Activated CD8-positive, alpha-beta memory T cell treated with anti-CD3 and anti-CD28 coated beads, Interleukin-2, amount 10 ng/mL, durations not matched to agents 7 days and 5 days (primary cell): ENCODE measurements at places on chromosomes 1 and 21. TPM values are rescaled to one million over a fixed set of nuclear protein-coding genes. Genes with fewer than 3 reads are reported as not detected.

SPRR3 gene
- not detected for total RNA-seq

PEAR1 gene
- total RNA-seq = not detected

ZYG11A gene
- total RNA-seq = 0.35 TPM

TNNT2 gene
- total RNA-seq = not detected

F13B gene
- total RNA-seq = not detected

TMCO2 gene
- not detected for total RNA-seq

GPR157 gene
- total RNA-seq = 4.5 TPM

MSH4 gene
- total RNA-seq = 0.38 TPM

NUDT4B gene
- total RNA-seq = 0.84 TPM

MAP10 gene
- 2.8 TPM for total RNA-seq

ANGPTL3 gene
- total RNA-seq = not detected

DNA sequence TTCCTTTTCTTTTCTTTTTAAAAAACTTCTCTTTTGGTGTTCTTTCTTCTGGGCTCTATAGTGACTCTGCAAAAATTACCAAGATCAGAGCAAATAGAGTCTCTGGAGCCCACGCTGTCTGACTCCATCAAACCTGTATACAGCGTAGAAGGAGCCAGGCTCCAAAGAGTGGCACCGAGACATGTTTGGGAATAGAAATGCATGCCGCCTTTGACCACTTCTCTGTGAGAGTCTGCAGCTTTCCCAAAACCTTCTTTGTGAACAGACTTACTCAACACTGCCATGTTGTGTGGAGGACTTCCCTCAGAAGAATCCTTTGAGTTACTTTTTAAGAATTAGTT lies 55.3 kb downstream of the GORAB start:
- no peak for DNase-seq

- no peak for DNase-seq
These were observed 105.1 kb downstream of the ROR1 start for GRCh38 chr1:63878932-63879331.

- peak; percentile 75 for DNase-seq
These were observed 47.5 kb upstream of the CRNN start for GRCh38 chr1:152461544-152461943.

DNA sequence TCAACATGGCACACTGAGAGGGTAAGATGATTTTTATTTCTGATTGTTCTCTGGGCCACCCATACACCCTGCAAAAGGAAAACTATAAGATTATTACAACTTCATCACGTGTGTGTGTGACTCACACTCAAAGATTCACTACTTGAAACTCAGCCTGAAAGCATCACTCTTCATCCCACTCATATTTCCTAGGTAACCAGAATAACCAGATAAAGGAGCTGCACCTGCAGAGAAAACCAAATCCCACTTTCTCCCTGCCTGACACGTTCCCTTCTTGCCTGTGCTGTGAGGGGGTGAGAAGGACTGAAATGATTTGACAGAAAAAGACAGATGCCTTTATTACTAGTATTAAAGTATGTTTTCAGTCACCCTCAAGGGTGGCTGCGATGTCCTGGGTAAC lies 131.6 kb downstream of the TGFBR3 start:
- DNase-seq = peak; percentile 54

DNA sequence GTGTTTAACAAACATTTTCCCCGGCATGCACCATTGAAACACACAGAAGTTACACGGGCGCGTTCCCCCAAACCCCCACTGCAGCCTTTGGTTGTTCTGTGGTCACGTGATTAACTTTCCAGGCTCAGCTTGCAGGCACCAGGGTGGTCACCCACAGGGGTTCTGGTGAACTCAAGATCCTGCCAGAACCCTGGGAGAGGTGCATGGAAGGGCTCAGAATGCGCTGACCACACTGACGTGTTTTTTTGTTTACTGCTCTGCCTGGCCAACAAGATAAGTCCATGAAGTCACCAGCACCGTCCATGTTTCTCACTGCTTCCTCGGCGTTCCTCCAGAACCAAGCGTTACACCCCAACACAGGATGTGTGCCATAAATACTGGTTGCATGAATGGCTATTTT lies 229.5 kb upstream of the VAMP3 start:
- no peak for DNase-seq

- DNase-seq = no peak
These were observed 57.3 kb upstream of the SSBP3 start for GRCh38 chr1:54463259-54464030.

GRCh38 chr1:18640228-18641004 lies 9.8 kb downstream of the PAX7 start:
- no peak for DNase-seq

GRCh38 chr21:46607636-46608035 lies 2.8 kb upstream of the S100B start:
- no peak for DNase-seq

GRCh38 chr21:34530261-34530660 lies 18.3 kb upstream of the KCNE1 start:
- no peak for DNase-seq

GRCh38 chr1:160813215-160813614 lies 17.2 kb downstream of the LY9 start:
- no peak for DNase-seq

GRCh38 chr1:231628207-231628876 lies 1.8 kb downstream of the DISC1 start:
- DNase-seq = no peak

GRCh38 chr1:115829023-115829674 lies 11.8 kb downstream of the NHLH2 start:
- DNase-seq = no peak

DNA sequence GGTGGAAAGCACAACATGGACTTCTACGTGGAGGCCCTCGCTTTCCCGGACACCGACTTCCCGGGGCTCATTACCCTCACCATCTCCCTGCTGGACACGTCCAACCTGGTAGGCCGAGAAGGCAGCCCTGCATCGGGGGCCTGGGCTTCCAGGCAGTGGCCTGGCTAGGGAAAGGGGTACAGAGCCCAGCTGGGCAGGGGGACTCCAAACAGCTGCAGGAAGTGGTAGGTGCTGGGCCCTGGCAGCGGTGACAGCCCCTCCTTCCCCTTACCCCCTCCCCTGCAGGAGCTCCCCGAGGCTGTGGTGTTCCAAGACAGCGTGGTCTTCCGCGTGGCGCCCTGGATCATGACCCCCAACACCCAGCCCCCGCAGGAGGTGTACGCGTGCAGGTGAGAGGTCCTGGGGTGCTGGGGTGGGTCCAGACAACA lies 30.0 kb upstream of the PADI6 start:
- DNase-seq = no peak

GRCh38 chr1:149884433-149885338 lies 14.7 kb upstream of the BOLA1 start:
- DNase-seq = peak; percentile 70

DNA sequence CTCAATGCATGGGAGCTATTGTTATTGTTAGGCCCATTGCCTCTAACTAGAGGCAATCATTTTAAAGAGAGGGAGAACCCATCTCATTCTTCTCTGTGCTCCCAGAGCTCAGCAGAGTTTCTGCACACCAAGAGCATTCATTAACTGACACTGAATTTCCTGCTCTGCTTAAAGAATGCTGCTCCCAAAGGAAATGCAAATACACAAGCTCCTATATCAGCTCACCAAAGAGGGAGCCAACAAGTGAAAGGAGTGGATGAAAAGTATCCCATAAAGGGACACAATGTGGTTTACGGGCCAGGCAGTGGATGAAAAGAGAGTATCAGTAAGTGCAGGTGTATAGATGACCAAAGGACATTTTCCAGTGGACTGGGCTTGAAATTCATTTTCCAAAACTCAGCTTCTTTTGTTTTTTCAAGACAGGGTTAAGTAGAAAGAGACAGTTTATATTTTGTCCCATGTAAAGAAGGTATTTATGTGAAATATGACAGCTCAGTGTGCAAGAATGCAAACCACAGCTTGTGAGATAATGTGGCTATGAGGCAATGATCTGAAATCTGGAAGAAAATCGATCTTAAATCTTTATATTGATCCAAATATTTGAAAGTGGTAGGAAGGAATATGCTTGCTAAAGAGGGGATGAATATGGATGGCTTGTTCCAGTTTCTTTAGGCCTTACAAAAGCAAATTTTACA lies 207.7 kb upstream of the CAMK1G start:
- DNase-seq = no peak

GRCh38 chr1:87506147-87506546 lies 177.5 kb downstream of the LMO4 start:
- DNase-seq = no peak

DNA sequence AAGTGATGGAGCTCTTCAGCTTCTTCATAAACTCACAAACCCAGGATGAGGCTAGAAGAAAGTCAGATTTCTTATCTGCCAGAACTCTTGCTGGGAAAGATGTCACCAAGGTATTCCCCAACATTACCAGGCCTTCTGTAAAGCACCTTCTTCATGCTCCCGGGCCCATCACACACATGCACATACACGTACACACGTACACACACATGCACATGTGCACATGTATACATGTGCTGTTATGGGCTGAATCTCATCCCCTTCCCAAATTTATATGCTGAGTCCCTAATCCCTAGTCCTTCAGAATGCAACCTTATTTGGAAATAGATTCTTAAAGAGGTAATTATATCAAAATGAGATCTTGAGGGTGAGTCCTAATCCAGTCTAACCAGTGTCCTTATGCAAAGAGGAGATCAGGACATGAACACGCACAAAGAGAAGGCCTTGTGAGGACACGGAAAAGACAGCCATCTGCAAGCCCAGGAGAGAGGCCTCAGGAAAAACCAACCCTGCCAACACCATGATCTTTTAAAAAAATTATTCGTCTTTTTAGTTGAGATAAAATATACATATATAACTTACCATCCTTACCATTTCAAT lies 76.4 kb upstream of the LYST start:
- DNase-seq = peak; percentile 7

- no peak for DNase-seq
These were observed 67.0 kb upstream of the LRRC53 start for GRCh38 chr1:74579425-74579824.

DNA sequence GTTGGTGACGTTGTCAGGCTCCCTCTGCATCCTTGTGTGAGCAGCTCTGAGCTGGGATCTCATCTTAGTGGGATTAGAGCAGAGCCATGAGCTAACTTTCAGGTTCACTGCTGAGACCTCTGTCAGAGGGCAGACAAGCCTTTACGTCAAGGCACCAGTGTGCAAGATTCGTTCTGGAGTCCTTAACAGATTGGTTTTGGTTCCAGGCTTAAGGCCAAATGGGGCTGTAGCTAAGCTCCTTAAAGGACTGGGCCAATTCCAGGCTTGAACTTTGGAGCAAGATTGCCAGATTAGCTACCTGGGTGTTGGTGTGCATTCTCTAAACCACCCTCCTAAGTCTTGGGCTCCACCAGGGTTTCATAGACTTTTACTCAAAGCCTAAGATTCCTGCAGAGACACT lies 52.6 kb upstream of the PDC start:
- no peak for DNase-seq

DNA sequence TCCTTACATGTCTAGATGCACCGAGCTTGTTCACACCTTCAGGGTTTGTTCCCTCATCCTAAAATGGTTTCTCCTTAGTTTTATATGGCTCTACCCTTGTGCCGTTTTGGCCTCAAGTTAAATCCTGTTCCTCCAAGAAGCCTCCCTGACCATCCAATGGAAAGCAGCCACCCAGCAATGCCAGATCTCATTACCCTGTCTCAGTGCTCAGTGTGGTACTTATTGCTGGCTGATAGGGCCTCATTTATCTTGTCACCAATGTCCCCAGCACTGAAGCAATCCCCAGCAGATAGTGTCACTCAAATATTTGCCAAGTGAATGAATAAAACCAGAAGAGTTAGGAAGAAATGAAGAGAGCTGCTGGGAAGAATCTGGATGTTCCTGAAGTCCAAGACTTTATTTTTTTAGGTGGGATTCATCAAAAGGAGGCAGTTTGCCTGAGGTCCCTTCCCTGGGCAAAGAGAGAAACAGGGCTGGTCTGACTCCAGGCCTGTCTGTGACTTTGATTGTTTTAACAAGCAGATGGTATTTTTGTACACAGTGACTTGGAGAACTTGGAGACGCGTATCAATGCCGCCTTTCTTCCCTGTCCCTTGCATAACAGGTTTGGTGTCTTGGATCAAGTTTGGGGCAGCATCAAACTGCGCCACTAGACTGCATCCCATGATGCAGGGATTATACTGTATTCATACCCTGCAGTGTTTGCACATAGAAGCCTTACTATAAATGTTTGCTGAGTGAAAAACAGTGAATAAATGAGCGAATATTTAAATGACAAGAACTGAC lies 221.2 kb downstream of the DISC1 start:
- no peak for DNase-seq

- no peak for DNase-seq
These were observed 697 bp downstream of the AGO3 start for GRCh38 chr1:35931446-35932157.

DNA sequence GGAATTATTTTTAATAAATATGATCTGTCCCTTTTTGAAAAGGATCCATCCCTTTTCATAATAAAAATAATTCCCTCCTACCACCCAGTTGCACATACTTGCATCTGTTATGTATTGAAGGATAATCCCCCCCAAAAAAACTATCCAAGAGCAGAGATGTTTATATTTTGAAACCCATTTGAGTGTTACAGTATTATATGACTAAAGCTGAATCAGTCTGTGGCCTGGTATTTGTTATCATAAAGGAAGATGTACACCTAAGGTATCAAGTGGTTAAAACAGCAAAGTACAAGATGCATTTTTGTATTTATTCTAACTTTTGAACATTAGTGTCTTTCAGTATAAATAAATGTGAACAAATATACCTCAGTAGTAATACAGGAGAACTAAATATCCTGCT lies 12.7 kb upstream of the TGFB2 start:
- no peak for DNase-seq

- DNase-seq = no peak
These were observed 26.1 kb downstream of the ARMH1 start for GRCh38 chr1:44700573-44700972.

- no peak for DNase-seq
These were observed 510.1 kb upstream of the CXADR start for GRCh38 chr21:17002594-17003257.

- no peak for DNase-seq
These were observed 38.5 kb upstream of the RXRG start for GRCh38 chr1:165483412-165483811.

DNA sequence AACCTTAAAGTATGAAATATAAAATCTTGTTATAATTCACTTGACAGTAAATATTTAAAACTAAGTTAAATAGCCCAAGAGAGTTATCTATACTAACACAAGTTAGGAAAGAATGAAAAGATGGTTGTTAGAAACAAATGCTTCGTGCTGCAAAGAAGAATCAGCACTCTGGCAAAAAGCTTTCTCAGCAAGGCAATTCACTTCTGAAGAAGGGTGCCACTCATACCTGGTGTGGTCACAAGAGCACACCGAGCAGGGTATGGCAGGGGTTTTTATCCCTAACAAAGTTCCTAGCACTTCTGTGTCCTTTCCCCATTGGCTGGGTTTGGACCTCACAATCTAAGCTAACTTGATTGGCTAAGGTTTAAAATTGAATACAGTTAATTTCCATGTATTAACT lies 121.0 kb downstream of the MAGI3 start:
- DNase-seq = no peak

- no peak for DNase-seq
These were observed 37.1 kb upstream of the KIF21B start for GRCh38 chr1:201060586-201060985.

GRCh38 chr1:110212169-110213142 lies 2.3 kb downstream of the KCNC4 start:
- no peak for DNase-seq
